ENCODE measurements at places on chromosomes 7 and 10.
A peak's percentile ranks its signal among the peaks of the same experiment; 100 is the strongest.

GRCh38 chr7:143318661-143319060, 2.8 kb downstream of the CLCN1 start:
- DNase-seq, result no peak

DNA sequence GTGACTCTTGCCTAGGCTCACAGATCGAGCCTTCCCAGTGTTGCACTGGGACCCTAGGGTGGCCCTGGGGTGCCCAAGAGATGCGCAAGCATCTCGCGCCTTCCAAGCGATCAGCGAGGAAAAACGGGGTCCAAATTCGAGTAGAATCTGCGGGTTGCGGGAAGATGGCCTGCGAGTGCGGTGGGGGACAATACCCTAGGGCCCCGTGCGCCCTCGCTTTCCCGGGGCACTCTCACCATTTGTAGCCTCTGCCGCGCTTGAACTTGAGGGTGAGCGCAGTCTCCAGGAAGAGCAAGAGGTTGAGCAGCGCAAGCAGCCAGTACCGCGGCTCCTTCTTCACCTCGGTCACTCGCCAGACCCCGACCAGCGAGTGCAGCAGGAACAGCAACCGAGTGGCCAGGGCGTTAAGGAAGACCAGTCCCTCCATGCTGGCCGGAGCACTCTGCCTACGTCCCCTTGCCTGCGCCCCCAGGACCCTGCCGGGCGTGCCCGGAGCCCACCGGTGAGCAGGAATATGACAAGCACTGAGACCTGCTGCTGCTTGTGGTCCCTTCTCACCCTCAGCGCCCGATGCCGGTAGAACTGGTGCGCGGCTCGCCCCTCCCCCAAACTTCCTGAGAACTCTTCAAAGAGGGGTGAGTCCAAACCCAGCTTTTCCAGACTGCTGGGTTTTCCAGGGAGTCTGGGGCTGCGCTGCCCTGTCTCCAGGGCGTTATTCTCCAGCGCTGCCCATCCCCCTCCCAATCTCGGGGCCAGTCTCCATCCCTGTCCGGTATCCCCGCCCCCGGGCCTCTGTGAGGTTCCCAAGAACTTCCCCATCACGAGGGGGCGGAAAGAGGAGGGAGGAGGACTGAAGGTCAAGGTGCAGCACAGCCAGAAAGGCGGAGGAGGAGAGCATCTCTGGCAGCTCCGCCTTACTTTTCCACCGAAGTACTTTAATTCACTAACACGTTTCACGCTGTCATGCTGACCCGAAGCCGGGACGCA, at the start of gene TMEM26:
Gene TMEM26 (minus strand): TSS at position 727 of the 987 bp plus-strand sequence. CDS start 300 bp downstream, at position 427.
- no peak for DNase-seq

GRCh38 chr10:11414314-11415038, 197.0 kb downstream of the USP6NL start:
- DNase-seq, result no peak

DNA sequence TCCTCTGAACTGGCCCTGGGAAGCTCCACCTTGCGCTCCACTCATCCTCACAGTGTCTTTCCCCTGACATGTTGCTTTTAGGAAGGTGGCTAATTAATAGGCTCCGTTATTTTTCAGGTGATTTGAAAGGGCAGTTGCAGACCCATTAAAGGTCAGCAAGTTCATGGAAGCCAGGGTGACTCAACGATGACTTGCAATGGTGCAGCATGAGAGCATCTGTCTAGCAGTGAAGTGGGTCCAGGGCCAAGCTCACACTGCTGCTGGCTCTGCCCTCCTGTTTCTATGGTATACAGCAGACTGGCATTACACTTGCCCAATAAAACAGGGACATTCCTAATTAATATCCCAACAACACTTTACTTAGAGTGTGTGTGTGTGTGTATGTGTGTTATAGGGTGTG, 68.8 kb upstream of the WDR11 start:
- DNase-seq, result no peak

GRCh38 chr10:21340331-21340730, 185.2 kb downstream of the SKIDA1 start:
- no peak for DNase-seq

- DNase-seq, result no peak
Measured at GRCh38 chr10:77604941-77605351, 32.7 kb downstream of the KCNMA1 start.

GRCh38 chr7:26429168-26429567, 137.5 kb downstream of the SNX10 start:
- DNase-seq, result no peak

- DNase-seq, result no peak
Measured at GRCh38 chr10:15334650-15335323, 36.3 kb downstream of the FAM171A1 start.

GRCh38 chr10:30028738-30029030, 30.7 kb downstream of the JCAD start:
- no peak for DNase-seq

DNA sequence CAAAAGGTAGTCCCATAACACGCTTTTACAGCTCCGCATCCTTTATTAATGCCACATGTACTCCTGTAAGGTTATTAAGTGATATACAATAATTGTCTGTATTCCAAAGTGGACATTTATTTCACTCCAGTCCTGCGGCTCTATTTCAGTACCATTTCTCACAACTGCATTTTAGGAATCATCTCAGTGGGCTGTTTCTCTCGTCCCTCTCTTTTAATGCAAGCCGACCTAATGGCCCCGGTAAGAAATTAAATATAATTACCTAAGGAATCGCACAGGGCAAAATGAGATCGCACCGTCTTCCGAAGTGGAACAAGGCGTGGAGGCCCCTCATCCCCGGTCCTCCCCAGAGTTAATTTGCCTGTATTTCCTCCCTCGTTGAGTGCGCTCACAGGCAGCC, 216.5 kb downstream of the RAB11FIP2 start:
- DNase-seq, result no peak

- no peak for DNase-seq
Measured at GRCh38 chr7:20021831-20022230, 195.4 kb downstream of the MACC1 start.

DNA sequence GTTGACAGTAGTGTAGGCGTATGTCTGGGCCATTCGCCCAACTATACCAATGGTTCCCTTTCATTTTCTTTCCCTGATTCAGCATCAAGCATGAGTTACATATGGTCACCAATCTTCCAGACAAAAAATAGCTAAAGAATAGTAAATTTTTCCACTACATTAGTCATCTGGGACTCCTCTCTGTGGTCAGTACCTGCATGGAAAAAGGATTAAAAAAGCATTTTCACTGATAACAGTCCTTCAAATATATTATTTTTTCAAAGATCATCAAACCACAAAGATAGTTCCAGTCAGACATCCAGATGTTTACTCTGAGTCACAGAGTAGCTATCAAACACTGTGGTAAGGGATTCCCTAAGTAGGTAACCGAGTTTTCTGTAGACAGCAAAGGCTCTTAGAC, 302.6 kb upstream of the SEMA3D start:
- no peak for DNase-seq

GRCh38 chr10:48981310-48981907, 41.8 kb upstream of the LRRC18 start:
- peak; percentile 56 for DNase-seq

- no peak for DNase-seq
Measured at GRCh38 chr10:119817991-119818888, 54.4 kb downstream of the MCMBP start.

DNA sequence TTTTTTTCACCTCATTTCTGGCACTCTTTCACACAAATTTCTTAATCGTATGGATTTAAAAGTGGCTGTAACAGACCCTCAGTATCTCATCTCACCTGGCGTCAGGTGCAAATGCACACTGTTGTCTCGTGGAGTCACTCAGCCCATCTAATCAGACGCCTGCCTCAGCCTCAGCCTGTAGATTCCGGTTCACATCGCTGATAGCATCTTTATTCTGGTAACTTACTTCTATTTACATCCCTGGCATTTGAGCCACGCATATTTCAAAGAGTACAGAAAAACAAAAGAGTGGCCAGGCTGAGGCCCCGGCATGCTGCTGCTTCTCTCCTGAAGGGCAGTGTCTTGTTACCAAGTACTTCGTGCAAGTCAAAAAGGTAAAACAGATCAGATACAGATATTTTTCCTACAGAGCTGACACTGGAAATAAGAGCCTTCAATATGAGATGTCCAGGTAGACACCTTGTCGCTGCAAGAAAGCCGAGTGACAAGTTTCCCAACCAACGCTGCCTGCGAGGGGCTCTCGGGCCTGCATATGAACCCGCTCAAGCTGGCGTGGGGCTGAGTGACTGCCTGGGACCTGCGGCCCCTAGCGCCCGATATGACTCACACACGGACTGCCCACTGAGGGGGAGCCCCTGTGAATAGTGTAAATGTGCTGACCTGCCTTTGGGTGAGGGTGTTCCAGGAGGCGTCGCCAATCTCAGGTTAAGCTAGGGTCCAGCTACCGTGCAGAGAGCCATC, 4.3 kb downstream of the VIPR2 start:
- DNase-seq, result no peak

DNA sequence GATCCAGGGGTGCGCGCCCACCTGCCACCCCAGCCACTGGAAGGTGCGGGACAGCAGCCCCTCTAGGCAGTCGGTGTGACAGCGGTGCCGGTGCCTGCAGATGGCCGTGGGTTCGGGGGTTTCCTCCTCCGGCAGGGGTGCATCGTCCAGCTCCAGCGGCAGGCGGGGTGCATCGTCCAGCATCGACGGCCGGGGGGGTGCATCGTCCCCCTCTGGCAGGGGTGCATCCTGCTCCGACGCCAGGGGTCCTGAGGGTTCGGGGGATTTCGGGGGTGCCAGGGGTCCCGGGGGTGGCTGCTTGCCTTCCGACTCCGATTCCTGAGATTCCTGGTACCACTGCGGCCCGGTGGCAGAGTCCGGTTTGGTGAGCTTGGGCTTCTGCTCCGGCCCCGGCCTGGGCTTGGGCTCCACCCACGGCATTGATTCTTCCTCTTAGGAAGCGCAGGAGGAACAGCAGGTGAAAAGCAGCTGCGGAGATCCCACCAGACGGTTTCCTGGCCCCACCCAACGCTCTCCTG, 90.2 kb upstream of the RAB18 start:
- DNase-seq, result no peak

DNA sequence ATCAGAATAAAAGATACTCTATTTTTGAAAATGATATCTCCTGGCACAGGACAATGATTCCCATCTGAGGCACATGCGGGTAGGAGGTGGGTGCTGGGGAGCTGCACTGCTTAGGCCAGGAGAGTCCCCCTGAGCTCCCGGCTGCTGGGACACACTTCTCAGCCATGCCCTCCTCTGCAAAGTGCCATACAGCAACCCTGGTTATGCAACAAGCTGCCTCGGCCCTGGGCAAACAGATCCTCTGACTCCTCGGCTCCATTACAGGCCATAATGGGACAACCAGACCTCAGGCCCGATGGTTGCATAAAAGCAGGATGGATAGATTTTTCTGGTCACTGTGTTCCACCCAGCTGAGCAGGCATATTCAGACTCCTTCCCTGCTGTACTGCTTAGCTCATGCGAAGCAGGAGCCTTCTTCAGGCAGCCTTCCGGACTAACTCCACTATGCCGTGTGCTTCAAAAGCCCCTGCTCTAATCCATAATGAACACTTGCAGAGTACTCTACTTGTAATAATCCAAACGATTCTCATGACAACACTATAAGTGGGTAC, 6.5 kb upstream of the LEP start:
- DNase-seq, result no peak

DNA sequence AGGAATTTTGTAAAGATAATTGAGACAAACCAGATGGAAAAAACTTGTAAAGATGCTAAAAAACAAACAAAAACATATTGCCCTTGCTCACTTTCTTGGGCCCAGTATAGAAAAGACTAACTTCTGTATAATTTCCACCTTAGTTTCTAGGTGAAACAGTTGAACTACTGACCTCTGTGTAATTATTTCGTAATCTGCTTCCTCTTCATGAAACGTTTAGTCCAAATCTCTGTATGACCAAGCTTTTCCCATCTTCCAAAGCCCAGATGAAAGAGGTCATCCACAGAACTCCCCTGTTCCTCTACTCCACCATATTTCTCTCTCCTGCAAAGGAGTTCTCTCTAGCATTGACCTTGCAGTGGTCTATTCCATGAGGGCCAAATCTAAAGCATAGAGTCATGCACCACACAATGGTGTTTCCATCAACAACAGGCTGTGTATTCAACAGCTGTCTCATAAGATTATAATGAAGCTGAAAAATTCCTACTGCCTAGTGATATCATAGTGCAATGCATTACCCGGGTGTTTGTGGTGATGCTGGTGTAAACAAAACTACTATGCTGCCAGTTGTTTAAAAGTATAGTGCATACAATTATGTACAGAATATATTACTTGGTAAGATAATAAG, 647.6 kb downstream of the TNS3 start:
- DNase-seq, result no peak

DNA sequence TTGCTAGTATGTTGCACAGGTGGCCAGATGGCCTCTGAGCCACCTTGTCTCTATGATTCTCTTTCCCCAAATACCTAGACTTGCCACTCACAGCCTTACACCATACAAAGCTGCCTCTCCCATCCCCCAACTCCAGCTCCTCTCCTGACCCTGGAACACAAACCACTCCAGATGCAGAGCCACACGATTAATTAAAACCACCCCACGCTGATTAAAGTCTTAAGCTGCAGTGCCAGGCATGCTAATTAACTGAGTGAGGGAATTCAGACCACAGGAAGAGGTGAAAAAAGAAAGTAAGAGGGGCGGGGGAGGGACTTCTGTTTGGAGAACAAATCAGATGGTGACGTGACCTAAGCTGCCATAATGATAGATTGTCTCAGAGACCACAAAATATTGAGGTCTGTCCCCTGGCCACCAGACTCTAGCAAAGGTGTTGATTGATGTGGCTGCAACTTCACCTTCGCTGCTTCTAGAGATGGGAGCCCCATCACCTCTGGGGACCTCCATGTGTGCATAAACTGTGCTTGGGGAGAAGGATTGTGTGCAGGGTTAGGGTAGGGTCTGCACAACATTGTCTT, 331.3 kb downstream of the PLXNA4 start:
- no peak for DNase-seq

DNA sequence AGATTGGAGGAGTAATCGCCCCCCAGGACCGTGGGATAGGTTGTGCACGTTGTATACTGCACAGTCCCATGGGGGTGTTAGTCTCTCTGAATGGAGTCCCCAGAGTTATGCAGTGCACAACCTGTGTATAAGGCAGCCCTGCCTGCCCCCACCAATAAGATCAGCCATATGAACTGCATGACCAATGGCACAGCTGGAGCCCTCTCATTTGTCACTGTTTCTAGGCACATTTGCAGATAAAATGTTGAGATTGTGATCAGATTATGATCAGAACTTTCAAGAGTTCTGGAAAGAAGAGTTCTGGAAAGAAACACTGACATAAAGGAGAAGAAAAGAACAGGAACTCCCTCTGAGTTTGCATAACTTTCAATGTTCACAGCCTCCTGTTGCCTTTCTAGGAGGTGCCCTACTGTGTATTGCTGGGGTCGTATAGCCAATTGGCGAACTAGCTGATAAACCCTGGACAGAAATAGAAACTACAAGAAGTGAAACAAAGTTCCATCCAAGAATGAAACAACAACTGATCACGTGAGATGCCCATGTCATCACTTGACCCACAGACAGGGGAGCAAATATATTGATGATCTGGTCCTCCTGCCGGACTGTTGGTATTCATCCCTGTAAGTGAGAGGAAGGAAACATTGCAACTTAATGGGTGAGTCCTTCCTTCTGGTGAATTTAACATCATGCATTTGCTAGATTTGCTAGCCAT, 49.6 kb upstream of the TOMM7 start:
- DNase-seq, result no peak
